Left renal cortex interstitium (tissue), 4 donors: ENCODE measurements at places on chromosomes 4 and X. TPM values are rescaled to one million over a fixed set of nuclear protein-coding genes. Genes with fewer than 3 reads are reported as not detected.

GRCh38 chr4:45855857-45856256 lies 268.0 kb downstream of the GABRG1 start:
- no peak for DNase-seq

IBSP gene
- polyA plus RNA-seq, result not detected

DNA sequence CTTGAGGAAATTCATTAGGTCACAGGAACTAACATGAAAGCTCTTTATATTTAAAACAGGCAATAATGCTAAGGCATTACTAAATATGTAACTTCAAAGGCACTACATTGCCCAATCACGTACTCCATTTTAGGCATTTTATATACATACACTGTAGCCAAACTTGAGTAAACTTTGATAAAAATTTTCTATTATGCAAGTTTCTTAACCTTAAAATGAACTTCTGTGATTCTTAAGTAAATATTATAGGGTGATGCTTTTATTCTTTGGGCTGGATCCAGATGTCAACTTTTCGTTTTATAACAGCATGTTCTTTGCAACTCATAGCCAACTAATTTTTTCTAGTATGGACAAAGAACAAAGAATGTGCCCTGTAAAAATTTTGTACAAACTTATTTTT lies 28.3 kb upstream of the MAP9 start:
- DNase-seq, result no peak

SATL1 gene
- polyA plus RNA-seq, result 0.84 TPM
